Midbrain (tissue), 1 donor: ENCODE measurements at places on chromosomes 3 and 15.

DNA sequence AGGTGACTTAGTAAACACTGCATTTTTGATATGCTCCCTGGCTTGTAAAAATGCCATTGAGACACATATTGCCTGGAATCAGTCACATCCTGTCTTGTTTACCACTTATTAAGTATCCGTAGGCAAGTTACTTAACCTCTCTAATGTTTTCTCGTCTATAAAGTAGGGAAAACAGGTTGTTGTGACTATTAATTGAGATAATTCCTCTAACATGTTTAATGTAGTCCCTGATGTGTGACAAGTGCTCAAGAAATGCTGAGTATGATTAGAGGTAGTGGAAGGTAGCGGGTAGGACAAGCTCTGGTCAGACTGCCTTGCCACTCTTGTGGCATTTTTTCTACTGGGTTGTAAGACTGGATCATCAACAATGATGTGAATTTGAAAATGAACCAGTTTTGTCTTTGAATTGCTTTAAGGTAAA lies 54.1 kb downstream of the NFKBIZ start:
- DNase-seq, result no peak

GRCh38 chr3:188385295-188385694 lies 231.3 kb downstream of the LPP start:
- no peak for DNase-seq

DNA sequence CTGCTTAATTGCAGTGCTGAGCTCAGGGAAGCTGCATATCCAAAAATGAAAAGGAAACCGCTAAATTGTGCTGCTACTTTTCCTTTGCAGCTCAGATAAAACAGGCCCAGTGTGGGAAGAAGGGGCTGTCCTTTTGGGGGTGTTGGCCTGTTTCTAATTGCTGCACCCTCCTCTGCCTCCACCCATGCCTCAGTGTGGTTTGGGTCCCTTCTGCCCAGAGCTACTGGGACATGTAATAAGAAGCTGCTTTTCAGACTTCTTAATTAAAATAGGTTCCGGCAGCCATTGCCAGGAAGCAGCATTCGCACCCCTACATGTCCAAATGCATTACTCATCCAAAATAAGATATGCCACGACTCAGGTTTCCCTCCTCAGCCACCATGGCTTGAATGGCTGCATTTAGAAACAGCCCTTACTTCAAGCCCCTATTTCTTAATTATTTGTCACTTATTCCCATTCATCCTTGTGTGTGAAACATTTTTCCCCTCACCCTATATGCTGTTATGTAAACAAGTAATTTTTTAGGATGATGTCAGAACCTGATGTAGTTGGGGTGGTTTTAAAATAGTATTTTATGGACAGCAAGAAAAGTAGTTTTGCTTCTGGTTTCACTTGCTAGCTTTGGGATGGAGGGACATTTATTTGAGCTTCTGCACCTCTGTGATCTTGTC lies 235.9 kb upstream of the CTDSPL start:
- DNase-seq, result no peak

DNA sequence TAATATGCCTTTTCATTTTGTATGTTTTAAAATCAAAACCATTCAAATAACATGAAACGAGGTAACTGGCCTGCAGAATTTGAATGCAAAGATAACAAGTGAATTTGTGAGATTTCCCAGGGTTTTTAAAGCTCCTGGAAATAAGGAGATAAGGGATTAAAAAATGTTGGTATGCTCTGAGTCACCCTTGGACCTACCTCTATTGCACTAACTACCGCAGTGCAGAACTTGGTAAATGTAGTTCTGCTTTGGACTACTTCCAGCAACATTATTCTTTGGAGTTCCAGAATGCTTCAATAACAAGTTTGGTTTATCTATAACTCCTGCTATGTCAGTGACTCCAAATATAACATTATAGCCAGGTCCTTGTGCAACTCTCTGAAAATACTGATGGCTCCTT lies 201.7 kb downstream of the GAP43 start:
- DNase-seq, result no peak

DNA sequence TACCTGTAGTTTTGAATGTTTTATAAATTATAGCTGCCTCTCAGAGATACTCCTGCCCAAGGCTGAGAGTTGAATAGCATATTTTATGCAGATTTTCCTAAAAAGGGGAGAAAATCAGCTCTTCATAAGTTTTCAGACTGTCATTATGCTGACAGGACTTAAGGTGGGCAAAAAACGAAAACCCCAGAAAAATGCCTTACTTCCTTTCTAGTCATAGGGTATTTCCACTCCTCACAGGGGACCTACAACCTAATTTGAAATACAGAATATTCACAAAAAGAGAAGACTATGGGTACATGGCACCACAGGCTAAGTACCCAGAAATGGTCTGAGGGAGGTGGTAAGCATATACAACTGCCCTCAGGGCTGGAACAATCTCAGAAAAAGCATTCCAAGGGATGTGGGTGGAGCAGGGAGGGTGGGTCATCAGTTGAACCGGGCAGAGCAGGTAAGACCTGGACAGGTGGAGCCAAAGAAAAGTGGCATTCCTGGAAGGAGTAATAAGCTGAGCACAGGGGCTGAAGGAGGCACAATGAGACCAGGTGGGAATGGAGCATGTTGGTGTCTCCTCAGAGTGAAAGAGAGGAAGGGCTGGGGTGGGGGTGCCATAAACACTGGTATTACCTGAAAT lies 10.6 kb upstream of the OXSR1 start:
- DNase-seq, result no peak

DNA sequence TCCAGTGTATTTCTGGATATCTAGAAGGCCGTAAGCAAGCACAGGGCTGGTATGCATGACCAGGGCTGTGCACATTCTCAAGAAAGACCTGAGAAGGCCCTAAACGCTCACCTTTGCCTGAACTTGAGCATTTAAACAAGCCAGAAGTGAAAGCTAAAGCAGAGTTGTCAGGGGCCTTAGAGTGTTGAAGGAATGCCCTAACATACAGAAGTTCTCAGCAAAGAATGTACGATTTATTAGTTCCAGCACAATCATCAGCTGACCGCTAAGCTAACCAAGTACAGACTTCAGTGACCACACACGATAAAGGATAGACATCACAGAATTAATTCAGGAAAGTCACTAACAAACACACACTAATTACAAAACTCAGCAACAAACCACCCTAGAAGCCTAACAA lies 8.7 kb downstream of the HLTF start:
- DNase-seq, result no peak

DNA sequence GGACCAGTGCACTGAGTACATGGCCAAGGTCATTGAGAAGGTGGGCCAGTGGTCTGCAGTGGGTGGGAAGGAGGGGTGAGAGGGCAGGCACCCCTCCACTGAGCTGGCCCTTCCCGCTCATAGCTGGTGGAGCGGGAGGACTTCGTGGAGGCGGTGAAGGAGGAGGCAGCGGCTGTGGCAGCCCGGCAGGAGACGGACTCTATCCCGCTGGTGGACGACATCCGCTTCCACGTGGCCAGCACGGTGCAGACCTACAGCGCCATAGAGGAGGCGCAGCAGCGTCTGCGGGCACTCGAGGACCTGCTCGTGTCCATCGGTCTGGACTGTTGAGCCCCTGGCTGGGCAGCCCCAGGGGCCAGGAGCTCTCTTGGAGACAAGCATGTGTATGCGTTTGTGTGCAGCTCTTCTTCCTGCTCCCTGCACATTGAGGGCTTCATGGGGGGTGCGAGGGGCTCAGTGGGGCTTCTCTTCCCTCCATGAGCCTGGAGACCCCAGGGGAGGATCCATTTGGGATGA lies 7.5 kb downstream of the ABTB1 start:
- no peak for DNase-seq

- DNase-seq, result no peak
These were observed 42.3 kb downstream of the RSRC1 start for GRCh38 chr3:158152186-158152585.

- no peak for DNase-seq
These were observed 7.7 kb downstream of the CCRL2 start for GRCh38 chr3:46414739-46415138.

DNA sequence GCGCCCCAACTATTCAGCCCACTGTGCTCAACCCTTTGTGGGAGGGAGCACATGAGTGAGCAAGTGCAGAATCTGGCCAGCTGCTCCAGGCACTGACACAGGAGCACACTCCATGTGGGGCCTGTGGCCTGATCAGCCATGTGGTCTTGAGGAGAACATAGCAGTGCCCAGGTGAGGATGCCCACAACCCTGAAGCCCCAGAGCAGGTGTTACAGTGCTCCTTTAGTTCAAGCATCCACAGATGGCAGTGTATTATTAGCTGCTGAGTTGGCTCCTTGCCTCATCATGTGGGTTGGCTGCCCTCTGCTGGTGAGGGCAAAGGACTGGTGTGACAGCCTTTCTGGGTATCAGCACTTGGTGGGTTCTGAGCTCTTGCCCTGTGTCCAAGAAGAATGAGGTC lies 1588.2 kb downstream of the SI start:
- no peak for DNase-seq

- peak; percentile 52 for DNase-seq
These were observed 2.8 kb downstream of the CLSTN2 start for GRCh38 chr3:139937674-139938279.

DNA sequence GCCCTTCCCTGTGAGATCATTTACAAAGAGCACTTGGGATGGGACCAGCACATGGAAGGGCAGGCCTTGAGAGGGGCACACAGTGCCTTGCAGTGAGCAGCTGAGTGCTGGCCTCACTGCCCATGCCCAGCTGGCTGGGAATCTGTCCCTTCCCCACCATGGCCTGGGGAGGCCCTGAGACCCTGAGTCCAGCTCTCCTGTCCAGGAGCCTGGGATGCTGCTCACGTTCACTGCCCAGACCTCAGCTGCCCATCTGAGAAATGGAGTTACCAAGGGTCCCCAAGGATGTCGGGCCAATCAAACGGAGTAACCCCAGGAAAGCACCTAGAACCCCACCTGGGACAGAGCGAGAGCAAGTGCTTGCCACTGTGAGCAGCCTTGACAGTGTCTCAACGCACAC lies 35.6 kb downstream of the WNT7A start:
- DNase-seq, result no peak

- no peak for DNase-seq
These were observed 17.1 kb upstream of the LZTFL1 start for GRCh38 chr3:45858809-45859543.

GRCh38 chr3:173889596-173889995 lies 492.1 kb downstream of the NLGN1 start:
- no peak for DNase-seq

DNA sequence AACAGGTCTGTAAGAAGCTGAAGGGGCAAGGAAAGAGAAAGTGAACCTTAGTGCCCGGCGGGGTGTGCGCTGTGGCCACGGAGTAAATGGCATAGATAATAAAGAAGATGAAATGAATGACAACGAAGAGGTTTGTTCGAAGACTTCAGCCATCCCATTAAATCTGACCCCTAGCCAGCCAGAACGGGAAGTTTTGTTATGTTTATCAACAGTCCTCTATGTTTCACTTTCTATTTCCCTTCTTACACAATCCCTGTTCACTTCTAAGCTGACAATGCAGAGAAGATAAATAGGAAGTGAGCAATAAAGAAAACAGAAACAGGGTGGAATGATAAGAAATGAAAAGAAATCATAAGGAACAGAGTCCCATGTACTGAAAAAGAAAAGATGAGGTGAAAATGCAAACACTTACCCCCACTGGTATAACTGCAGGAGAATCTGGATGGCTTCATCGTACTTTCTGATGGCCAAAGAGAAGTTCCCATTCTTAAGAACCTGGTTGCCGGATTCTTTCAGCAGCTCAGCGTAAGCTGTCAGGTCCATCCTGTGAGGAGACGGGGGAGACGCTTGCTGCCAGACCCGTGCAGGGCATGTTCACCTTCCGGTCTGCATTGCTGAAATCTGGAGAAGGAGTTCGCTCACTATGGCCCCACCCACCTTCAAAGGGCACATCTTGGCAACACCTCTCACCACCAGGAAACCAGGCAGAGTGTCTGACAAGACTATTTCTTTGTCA lies 36.8 kb downstream of the TRANK1 start:
- peak; percentile 11 for DNase-seq

DNA sequence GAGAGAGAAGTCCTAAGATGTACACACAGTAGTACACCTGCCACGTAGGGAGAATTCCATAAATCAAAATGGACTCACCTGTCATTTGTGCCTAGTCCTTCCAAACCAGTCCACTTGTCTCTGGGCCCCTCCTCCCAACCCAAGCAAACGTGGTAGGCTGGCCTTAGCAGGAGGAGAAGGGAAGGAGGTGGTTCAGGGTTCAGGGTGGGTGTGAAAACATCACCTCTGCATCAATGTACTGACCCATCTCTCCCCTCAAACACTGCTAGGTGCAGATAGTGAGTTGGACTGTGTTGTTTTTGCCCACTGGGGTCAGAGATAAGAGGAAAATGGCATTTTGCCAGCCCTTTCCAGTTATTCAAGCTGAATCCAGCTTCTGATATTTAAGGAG lies 99.3 kb downstream of the MME start:
- DNase-seq, result no peak

DNA sequence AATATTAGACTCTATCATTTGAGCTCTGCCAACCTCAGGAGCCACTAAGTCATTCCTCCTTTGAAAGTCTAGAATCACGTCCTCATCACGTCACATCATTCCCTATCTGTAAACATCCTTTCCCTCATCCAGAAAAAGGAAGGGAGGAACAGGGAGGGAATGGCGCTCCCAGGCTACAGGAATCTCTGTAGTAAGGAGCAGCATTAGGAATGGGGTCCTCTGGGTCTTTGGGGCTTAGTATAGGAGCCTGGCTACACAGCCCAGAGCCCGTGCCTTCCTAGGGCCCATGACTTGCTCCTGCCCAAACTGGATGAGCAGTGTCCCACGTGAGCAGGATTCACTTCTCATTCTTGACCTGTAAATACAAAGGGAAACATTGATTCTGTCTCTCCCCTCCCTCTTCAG lies 1.6 kb downstream of the TAGLN3 start:
- DNase-seq, result no peak

DNA sequence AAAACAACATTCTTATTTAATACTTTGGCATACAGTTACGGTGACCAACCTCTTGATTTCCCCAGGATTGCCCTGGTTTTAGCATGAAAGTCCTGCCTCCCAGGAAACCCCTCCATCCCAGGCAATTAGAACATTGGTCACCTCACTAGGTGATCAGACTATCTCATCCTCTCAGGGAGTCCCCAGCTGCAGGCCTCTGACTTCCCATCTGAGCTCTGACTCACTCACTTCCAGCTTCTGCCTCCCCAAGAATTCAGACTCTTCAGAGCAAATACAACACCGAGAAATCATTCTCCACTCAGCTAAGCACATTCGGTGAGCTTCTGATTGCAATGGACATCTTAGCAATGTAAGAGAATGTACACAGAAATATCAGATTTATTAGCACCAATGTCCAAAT lies 92.4 kb upstream of the HES1 start:
- no peak for DNase-seq

GRCh38 chr15:26866298-26867199 lies at the start of gene GABRA5:
Gene GABRA5 (plus strand): TSS chr15:26867062. CDS start chr15:26869249, 2,187 bp downstream.
- peak; percentile 19 for DNase-seq

GRCh38 chr3:43755516-43756200 lies 64.9 kb downstream of the ABHD5 start:
- DNase-seq, result no peak

DNA sequence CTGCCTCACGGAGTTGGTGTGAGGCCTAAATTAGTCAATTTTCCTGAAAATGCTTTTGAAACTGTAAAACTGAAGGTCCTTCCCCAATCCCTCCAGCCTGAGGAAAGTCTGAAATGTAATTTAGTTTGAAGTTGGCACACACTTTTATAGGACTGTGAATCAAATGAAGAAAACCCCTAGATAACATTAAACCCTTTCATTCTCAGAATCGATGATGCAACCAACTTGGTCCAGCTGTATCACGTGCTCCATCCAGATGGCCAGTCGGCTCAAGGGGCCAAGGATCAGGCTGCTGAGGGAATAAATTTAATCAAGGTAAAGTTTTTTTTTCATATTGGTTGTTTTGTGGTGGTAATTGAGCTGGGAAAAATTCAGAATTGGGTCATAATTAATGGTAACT lies 11.7 kb downstream of the MRPS22 start:
- DNase-seq, result no peak
